ENCODE measurements at places on chromosomes 7 and 10.

GRCh38 chr10:96706331-96706853 lies 13.9 kb downstream of the PIK3AP1 start:
- no peak for DNase-seq

GRCh38 chr7:127736511-127736910 lies 84.5 kb downstream of the SND1 start:
- DNase-seq, result no peak

DNA sequence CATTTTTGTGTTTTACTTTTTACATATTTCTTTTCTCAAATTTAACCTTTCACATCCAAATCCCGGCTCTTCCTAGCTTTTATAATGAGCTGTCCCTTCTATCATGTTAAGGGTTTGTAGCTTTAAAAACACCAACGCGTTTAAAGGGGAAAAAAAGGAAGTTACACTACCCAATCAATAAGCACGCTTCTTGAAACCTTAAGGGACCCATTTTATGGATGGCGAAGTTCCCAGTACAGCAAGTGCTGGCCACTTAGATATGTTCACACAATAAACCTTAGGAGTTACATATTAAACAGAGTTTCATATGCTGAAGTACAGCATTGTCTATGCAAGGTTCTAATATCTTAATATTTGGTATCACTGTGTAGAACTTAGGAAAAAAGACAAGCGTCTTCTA lies 1.8 kb downstream of the GNG11 start:
- no peak for DNase-seq

DNA sequence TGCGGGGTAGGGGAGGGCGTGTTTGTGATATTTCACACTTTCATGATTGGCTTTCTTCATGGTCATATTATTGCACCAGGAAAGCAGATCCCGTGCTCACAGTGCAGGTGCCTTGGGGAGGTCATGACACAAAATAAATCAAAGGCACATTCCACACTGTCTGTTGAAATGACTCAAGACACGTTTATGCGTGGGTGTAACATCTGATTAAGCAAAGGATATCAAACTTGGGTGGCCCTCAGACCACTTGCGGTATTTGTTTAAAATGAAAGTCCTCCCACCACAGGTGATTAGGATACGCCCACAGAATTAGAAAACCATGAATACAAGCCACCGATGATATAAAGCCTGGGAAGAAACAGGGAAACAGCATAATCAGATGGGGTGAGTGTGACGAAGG lies 51.1 kb downstream of the SVIL start:
- DNase-seq, result no peak

GRCh38 chr7:119936836-119937235 lies 336.1 kb upstream of the KCND2 start:
- no peak for DNase-seq

DNA sequence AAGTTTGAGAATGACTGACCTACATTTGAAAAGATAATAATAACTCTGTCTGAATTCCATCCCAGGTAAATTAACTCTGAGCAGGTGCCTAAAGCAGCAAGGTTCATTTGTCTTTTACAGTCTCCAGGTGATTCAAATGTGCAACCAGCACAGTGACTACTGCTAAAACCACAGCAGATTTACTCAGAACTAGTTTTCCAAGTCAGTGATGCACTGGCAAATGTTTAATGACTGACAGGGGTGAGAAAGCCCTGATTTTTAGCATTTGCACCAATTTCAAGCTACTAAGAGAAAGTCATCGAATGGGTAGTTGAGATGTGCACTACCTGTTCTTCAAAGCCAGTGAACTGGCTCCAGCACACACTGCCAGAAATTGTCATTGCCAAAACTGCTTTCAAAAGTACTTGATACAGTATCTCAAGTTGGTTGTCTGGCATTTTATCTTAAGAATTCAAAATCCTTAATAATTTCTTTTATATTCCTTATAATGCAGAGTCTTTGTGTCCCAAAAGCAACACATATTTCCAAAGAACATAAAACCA lies 60.3 kb downstream of the ATOH7 start:
- DNase-seq, result no peak

- no peak for DNase-seq
Measured at GRCh38 chr10:14565199-14565598, 209.5 kb downstream of the FAM107B start.

DNA sequence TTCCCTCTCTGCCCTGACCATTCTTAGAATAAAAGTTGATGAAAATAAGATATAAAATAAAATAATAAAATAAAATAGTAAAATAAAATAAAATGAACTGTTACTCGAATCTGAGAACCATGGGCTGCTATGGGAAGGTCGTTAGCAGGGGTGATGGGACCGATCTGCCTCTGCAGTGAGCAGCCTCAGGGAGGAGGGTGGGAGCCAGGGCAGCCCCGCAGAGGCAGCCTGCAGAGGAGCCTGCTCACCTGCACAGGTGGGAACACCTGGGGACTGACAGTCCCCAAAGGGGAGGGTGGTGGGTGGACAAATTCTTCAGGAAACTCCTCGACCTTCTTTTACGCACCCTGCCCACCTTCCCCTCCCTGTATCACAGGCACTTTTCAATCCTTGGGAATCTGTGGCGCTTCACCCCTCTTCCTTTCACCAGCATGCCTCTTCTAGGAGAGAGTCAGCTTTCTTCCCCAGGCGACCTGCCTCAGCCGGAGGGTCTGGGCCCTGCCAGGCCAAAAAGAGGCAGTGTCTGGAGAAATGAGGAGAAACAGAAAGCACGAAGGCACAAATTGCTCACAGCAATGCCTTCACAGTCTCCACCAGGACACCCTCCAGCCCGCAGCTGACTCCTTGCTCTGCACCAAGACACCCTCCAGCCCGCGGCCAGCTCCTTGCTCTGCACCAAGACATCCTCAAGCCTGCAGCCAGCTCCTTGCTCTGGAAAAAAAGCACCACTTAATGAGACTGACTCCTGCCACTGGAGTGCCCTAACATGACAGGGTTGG lies 368.4 kb upstream of the SHH start:
- no peak for DNase-seq

GRCh38 chr7:127930341-127931328 lies 100.6 kb downstream of the LRRC4 start:
- DNase-seq, result no peak

GRCh38 chr7:13692548-13692947 lies 296.9 kb downstream of the ETV1 start:
- no peak for DNase-seq

DNA sequence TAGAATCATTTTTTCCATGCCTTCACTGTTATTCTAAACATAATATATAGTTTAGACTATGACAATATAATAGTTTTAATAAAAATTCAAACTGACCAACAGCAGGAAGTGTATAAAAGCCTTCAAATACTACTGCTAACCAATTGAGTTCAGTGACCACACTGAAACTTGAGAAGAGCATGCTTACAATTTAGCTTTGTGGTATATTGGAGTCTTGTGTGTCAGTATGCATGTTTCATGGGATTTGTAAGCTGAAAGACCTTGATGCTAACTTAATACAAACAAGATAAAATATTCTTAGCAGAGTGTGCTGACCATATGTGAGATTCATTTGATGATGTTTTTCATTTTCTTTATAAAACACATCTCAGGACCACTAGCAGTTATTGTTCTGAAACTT lies 395.5 kb downstream of the SUGCT start:
- DNase-seq, result no peak

DNA sequence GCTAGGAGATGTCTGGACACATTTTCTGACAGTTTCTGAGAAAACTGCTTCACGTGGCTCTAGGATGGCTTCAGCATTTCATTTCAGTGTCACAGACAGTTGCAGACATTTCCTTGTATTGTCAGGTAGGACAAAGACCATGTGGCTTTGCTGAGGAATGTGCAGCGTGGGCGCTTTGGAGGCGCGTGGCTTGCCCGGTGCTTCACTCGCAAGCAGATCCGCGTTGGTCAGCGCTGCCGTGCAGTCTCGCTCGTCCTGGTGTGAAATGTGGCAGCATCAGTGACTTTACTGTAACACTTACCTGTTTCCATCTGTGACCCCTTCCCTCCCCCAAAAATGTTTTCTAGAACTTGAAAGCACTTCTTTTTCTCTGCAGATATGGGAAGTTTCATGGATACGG lies 340.5 kb downstream of the SDK1 start:
- DNase-seq, result no peak

- DNase-seq, result no peak
Measured at GRCh38 chr10:3096149-3096548, 28.8 kb downstream of the PFKP start.

GRCh38 chr10:109968953-109969759 lies 38.6 kb upstream of the ADD3 start:
- no peak for DNase-seq

GRCh38 chr7:16422103-16422435 lies 731 bp upstream of the CRPPA start:
- DNase-seq, result no peak

DNA sequence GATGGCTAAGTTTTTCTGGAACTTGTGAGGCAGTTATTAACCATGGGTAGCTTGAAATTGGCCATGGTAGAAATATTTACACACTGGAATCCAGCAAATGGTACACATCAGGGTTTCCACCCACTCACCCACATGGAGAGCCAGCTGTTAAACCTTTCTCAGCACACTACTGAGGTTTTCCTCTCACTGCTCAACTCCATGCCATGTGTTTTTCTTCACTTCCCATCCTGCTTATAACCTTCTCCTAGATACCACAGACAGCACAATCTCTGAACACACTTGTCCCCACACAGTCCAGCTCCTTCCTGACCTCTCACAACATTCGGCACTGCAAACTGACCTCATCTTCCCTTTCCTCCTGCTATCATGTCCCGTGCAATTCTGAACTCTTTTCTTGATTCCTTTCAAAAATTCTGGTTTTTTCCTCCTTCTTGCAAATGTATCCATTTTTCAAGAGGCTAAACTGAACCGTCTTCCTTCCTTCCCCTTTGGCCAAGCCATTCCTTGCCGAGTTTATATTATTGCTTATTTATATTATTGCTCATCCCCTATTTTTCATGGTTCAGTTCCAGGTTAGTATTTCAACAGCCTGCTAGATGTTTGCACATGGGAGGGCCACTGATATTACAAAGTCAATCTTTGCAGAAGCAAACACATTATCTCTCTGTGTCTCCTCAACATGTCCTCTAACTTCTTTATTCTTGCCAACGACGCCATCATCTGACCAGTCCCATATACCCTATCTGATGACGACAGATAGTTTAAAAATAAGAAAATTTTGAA lies 606.4 kb downstream of the SORCS1 start:
- DNase-seq, result no peak

- DNase-seq, result no peak
Measured at GRCh38 chr10:123759041-123759440, 92.9 kb downstream of the GPR26 start.

DNA sequence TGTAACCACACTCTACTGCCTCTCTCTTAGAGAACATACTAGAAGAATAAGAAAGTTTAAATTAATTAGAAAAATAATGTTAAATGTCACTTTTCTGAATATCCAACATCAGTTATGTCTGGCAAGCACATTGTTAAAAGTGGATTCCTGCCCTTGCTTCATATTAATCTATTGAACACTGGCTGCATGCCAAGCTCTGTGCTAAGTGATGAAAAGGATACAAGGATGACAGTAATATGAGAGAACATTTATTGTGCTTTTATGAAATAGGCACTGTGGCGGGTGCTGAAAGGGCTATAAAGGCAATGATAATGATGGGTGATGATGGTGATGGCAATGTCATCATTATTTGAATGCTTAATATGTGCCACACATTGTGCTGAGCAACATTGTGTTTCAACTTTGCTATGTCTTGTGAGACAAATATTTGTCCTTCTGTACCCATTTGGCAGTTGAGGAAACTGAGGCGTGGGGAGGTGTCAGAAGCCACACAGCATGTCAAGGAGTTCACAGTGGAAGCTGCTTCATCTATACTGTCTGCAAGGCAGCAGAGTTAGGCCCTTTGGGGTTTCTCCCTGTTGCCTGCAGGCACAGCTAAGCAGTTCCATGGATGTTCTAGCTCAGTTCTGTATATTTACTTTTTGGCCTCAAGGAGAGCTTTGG lies 64.2 kb upstream of the RAPGEF5 start:
- DNase-seq, result no peak

DNA sequence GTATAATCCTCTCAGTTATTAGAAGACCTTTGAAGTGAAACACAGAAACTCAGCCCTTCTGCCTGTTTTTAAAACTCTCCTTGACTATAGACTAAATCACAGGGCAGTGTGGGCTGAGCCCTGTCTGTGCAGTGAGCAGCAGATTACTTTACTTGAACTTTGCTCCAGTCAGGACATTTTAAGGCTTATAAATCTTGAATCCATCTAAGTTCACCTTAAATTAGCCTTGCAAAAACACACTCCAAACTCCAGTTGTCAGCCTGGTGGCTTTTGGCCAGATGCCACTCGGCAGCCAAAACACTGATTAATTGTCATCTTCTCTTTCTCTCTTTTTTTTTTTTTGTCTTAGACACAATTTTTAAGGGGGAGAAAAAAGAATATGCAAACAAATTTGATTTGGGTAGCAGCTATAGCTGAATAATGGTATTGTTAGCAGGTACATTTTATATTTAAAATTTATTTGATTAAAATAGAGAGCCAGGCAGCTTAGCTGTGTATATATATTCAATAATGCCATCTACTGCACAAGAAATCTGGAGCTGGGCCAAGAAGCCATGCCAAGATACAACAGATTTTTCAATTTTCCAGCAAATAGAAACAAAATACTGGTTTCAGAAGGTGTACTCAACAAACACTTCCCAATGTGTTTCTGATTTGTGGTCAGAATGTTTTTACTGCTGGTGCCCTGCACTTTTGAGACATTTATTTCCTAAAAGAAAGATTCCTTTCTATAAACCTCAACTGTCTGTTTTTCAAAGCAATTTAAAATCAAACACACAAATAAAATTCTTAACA lies 247.7 kb downstream of the TFEC start:
- no peak for DNase-seq

DNA sequence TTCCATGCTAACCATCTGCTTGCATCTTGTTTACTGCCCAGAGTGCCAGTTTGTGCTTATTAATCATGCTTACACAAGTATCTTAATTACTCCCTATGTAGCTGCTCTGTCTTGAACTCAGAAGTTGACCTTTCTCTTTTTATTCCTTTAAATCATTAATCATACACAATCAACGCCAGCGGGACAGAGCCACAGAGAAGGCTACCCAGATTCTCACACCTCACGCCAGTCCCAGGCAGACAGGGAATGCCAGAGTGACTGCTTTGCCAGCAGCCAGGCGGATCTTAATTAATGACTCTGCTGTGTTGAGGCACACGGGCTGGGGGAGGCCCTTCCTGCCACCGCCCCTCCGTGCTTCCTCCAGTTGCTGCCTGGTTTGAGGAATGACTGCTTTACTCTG lies 229.4 kb downstream of the LRMDA start:
- DNase-seq, result no peak

DNA sequence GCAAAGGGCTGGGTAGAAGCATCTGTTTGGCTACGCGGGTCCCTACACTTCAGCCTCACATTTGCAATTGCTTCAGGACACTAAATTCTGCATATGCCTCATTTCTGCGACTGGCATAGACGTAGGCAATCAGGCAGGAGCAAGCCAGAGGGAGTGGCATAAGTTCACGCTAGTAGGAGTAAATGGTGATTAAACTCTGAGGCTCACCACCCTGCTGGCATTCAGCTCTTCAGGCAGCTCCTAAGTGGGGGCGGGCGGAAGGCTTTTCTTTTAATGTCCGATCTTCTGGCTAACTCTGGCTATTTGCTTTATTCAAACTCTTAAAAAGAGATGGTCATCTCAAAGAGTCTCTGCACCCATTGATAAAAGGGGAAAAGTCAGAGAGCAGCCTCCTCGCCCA lies 45.3 kb downstream of the RGS10 start:
- no peak for DNase-seq

- no peak for DNase-seq
Measured at GRCh38 chr10:17488848-17489247, 34.5 kb upstream of the ST8SIA6 start.
